Skin of body (tissue), 3 donors: ENCODE measurements at places on chromosomes 4 and X. TPM values are rescaled to one million over a fixed set of nuclear protein-coding genes. Genes with fewer than 3 reads are reported as not detected.
A peak's percentile ranks its signal among the peaks of the same experiment; 100 is the strongest.

Gene FBXO8
- total RNA-seq, result 35.0 TPM

Gene GAGE12H
- total RNA-seq, result not detected

GRCh38 chr4:30718021-30718542 is 2.1 kb upstream of the PCDH7 start:
- peak; percentile 67 for DNase-seq

- DNase-seq, result no peak
Measured at GRCh38 chr4:73741750-73742489, 1.6 kb downstream of the CXCL8 start.

DNA sequence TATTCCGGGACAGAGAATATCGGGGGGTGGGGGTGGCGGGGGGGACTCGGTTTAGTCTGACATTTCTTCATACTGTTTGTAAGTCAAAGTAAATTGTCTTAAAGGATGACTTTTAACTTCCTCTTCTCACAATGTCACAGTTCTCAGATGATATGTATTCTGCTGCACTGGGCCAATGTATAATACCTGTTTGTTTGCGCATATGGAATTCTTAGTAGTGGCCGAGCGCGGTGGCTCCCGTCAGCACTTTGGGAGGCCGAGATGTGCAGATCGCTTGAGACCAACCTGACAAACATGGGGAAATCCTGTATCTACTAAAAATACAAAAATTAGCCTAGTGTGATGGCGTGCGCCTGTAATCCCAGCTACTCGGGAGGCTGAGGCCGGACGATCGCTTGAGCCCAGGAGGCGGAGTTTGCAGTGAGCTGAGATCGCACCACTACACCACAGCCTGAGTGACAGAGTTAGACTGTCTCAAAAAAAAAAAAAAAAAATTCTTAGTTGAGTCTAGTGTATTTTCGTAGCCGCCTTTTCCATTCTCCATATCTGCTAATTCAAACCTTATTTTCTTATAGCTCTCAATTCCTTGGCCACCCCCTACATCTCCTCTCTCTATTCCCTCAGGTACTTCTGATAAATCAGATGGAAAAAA is 851 bp downstream of the POLR2B start:
- no peak for DNase-seq

DNA sequence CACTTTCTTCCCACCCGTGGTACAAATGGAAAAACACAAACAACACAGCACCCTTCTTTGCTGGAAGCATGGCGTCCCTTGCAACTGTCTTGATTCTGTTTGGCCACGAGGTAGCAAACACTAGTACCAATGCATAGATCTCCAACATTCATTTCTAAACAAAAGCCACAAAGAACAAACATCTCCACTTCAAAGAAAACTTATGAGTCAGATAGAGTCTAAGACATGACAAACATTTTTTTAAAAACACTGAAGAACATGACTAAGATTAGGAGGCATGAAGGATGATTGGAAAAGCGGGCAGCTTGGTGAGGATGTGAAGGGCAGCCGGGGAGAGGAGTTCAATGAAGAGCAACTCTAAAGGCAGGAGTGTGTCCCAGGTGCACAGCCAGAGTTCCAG is 197.6 kb upstream of the FAM9B start:
- no peak for DNase-seq
